ENCODE measurements at places on chromosomes 5 and 9. TPM values are rescaled to one million over a fixed set of nuclear protein-coding genes. Genes with fewer than 3 reads are reported as not detected.

The FOXD4 gene
- not detected for total RNA-seq

The SLCO6A1 gene
- total RNA-seq, result not detected

The HAVCR1 gene
- not detected for total RNA-seq

The ANGPTL2 gene
- 7.1 TPM for total RNA-seq

The SLC36A3 gene
- total RNA-seq, result not detected

The C7 gene
- not detected for total RNA-seq

The ZSWIM6 gene
- 1.3 TPM for total RNA-seq

The PCDHB9 gene
- total RNA-seq, result 1.9 TPM

The SMIM23 gene
- not detected for total RNA-seq

The NSMF gene
- total RNA-seq, result 29.1 TPM

The FSTL4 gene
- not detected for total RNA-seq

The LPAR1 gene
- total RNA-seq, result 199 TPM

The TAF11L10 gene
- total RNA-seq, result not detected

The PCDHB16 gene
- 0.10 TPM for total RNA-seq

The SHB gene
- 20.0 TPM for total RNA-seq

The CD274 gene
- total RNA-seq, result 0.13 TPM

The FOXD4L4 gene
- total RNA-seq, result not detected

The DIPK1B gene
- total RNA-seq, result 11.5 TPM

The LCP2 gene
- not detected for total RNA-seq

The FCN2 gene
- total RNA-seq, result not detected

The PARP8 gene
- total RNA-seq, result 0.66 TPM

The PDE6A gene
- total RNA-seq, result not detected

The CD74 gene
- not detected for total RNA-seq

The GARIN3 gene
- not detected for total RNA-seq

The GTF2H2 gene
- 94.6 TPM for total RNA-seq

The MARCOL gene
- not detected for total RNA-seq

The TAL2 gene
- not detected for total RNA-seq

The DMRT2 gene
- total RNA-seq, result 0.30 TPM

The C9orf50 gene
- not detected for total RNA-seq

The CNTFR gene
- not detected for total RNA-seq

The NEURL1B gene
- total RNA-seq, result 10.1 TPM

The PCDH1 gene
- 3.8 TPM for total RNA-seq

The ADAM19 gene
- 16.4 TPM for total RNA-seq

The PCDHB6 gene
- not detected for total RNA-seq

The CD72 gene
- total RNA-seq, result 0.47 TPM

The DDX4 gene
- not detected for total RNA-seq

The CAAP1 gene
- total RNA-seq, result 20.9 TPM

The ORM2 gene
- not detected for total RNA-seq

The FBP2 gene
- not detected for total RNA-seq

The MYMK gene
- not detected for total RNA-seq

The CNTNAP3B gene
- 12.2 TPM for total RNA-seq

The PTPDC1 gene
- 3.6 TPM for total RNA-seq

The RPL35 gene
- 3,004 TPM for total RNA-seq

Measured in MG63 (cell line).